T-helper 17 cell (primary cell): ENCODE measurements at places on chromosomes 16 and 17.

- no peak for DNase-seq
Measured at GRCh38 chr16:87108941-87109340, 208.3 kb downstream of the C16orf95 start.

GRCh38 chr16:19179546-19180490 is 11.8 kb downstream of the SYT17 start:
- no peak for DNase-seq

GRCh38 chr16:81544261-81544660 is 99.7 kb downstream of the CMIP start:
- no peak for DNase-seq

- no peak for DNase-seq
Measured at GRCh38 chr16:85067426-85067825, 39.8 kb downstream of the KIAA0513 start.

DNA sequence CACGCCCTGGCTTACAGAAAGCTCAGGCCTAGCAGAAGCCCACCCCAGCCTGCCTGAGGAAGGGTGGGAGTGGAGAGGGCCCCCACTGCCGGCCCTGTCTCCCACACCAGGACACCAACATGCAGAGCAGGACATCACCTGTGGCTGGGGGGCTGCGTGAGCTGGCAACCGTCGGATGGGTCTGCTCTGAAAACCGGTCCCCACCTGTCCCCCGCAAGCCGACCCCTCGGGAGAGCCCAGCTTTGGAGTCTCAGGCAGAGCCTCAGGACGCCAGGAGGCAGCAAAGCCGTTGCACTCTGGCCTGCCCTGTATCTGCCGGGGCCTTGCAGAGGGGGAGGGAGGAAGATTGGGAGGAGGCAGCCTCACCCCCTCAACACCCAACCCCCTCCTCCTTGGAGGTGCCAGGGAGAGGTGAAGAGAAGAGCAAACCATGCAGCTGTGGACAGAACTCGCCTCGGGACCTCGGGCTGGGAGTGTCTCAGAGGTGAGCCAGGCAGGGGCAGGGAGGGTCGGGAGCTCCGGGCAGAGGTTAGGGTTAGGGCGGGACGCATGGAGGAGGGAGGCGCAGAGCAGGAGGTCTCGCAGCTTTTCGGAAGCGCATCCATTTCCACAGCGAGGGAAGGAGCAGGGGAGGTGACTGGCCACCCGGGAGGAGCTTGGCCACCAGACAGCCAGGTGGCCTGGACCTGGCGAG is 30.4 kb upstream of the ZC3H18 start:
- DNase-seq: no peak

GRCh38 chr17:59331929-59332748 is 684 bp downstream of the YPEL2 start:
- peak; percentile 18 for DNase-seq

DNA sequence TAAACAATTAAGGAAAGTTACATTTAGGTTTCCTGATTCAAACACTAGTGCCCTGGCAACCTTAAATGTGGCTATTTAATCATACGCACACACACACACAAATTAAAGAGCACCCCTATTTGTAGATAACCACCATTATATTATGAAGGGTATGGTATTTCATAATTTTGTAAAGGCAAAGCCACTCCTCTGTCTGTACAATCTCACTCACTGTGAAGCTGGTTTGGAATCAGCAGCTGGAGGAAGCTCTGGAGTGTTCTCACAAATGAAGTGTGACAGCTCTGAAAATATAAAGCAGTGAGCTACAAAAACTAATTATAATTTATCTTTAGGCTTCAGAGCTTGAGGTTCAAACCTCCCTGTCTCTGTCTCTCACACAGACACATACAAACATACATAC is 57.9 kb upstream of the KCNJ16 start:
- DNase-seq: no peak

DNA sequence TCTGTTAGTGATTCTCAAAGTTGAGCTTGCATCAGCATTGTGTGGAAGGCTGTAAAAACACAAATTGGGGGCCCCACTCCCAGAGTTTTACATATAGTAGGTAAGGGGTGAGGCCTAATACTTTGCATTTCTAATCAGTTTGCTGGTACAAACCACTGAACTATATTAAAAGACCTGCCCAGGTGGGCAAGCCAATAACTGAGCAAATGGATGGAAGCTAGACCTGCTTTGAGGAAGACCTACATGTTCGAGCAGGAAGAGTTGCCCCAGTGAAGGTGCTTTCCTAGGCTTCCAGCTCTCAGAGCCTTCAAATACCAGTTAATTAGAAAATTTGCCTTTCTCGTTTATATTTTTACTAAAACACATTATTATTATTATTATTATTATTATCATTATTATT is 56.8 kb downstream of the OTOA start:
- DNase-seq: no peak

GRCh38 chr16:80122115-80122514 is 418.7 kb upstream of the DYNLRB2 start:
- no peak for DNase-seq

GRCh38 chr16:3716831-3717234 is 491 bp downstream of the TRAP1 start:
- DNase-seq: no peak

DNA sequence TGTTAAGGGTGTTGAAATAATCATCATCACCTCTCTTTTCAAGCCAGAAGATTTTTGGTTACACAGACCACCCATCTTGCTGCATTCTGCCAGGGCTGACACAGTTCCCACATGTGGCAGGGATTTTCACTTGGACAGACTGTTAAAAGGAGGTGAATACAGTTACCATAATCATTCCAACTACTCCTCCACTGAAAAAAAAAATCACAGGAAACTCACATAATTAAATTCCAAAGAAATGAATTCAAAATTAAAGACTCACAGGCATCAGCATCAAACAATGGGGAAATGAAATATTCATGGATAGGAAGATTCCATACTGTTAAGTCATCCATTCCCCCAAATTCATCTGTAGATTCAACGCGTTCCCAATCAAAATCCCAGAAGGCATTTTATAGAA is 209.4 kb downstream of the MRTFB start:
- no peak for DNase-seq

- no peak for DNase-seq
Measured at GRCh38 chr17:740240-741017, 8.0 kb downstream of the TLCD3A start.

GRCh38 chr16:4407543-4408322 is 8.7 kb downstream of the CORO7 start:
- DNase-seq: no peak

DNA sequence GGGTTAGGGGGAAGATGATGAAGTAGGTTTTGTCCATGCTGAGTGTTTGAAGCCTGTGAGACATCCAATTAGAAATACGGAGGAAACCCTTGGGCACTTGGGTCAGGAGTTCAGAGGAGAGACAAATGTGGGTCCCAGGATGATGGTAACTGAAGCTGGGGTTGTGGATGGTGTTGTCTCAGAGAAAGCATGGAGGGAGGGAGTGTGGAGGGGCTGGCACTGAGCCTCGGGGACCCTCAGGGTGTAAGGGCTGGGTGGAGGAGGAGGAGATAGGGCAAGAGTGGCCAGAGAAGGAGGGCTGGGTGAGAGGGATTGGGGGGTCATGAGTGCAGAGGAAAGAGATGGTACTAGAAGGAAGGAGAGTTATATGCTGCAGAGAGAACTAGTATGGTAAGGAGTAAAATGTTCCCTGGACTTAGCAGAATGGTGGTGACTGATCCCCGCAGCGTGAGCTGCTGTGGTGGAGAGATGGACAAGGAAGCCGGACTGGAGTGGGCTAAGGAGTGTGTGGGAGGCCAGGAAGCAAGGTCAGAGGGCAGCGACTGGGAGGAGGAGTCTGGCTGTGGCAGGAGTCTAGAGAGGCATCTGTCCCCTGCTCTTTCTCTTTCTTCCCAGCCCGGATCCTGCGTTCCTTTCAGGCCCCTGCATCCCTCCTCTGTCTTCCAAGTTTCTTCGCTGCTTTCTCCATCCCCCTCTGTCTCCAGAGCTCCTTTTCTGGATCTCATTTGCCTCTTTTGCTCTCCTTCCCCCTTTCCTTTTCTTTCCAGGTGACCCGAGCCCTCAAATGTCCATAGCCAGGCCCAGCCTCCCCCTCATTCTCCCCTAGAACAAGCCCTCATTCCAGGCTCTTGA is 3.9 kb upstream of the COL1A1 start:
- no peak for DNase-seq

GRCh38 chr16:73713251-73713650 is 583.4 kb upstream of the PSMD7 start:
- no peak for DNase-seq

DNA sequence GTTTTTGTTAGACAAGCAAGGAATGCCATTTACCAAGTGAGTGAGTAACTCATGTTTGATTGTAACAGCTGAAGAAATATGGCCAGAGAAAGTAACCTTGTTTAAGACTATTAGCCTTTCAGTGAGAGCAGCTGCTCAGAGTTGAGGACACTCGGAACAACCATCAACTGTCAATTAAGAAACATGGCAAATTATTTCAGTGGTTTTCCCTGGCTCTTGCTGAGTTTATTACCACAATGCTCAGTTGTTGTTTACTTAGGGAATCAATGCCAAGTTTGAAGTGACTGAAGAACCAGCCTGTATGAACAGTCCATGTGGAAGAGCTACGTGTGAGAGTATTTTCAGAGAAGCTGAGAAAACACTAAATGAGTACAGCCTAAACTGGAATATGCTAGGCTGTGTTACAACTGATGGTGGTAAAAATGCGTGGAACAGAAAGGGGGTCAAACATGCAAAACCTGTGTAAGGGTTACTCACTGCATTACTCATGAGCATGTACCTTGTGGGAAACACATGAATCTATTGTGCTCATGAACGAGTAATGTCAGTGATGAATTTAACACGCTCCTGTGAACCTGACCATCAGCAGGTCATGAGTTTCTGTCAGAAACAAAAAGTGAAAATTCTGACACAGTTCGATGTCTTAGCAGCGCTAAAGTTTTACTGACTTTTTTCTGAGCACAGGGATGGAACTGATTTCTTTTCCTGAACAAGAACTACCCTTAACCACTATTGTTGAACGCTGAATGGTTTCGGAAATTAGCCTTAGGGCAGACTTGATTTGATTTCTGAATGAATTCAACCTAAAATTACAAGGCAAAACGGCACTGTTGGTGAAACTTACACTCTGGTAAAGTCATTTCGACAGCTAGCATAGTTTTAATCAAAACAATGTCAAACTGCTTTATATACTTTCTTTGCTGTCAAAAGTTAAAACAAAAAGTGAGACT is 33.5 kb downstream of the GNA13 start:
- DNase-seq: no peak

GRCh38 chr17:40963838-40964237 is 2.9 kb downstream of the KRT39 start:
- no peak for DNase-seq

DNA sequence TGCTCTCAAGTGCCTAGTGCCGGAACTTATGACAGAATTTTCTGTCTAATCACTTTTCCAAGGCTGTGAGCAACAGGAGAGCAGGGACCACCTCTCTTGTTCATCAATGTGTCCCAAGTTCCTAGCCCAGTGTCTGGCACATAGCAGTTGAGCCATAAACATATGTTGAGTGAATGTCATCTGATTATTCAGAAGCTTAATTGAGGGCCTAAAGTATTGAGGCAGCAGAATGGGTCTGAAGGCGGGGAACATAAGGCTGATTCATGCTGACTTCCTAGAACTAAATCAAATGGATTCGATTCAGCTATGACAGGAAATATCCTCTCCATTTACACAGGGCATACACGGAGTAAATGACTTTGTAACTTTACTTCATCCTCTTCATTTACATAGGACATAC is 438.0 kb upstream of the ZFHX3 start:
- no peak for DNase-seq

DNA sequence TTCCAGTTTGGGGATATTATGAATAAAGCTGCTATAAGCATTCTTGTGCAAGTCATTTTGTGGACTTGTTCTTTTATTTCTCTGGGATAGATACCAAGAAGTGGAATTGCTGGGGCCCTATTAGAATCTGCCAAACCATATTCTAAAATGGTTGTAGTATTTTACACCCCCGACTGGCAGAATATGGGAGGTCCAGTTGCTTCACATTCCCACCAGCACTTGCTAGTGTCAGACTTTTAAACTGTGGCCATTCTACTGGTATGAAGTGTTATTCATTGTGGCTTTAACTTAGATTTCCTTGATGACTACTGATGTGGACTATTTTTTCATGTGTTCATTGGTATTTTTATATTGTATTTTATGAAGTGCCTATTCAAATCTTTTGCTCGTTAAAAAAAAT is 18.1 kb upstream of the NUP93 start:
- no peak for DNase-seq

DNA sequence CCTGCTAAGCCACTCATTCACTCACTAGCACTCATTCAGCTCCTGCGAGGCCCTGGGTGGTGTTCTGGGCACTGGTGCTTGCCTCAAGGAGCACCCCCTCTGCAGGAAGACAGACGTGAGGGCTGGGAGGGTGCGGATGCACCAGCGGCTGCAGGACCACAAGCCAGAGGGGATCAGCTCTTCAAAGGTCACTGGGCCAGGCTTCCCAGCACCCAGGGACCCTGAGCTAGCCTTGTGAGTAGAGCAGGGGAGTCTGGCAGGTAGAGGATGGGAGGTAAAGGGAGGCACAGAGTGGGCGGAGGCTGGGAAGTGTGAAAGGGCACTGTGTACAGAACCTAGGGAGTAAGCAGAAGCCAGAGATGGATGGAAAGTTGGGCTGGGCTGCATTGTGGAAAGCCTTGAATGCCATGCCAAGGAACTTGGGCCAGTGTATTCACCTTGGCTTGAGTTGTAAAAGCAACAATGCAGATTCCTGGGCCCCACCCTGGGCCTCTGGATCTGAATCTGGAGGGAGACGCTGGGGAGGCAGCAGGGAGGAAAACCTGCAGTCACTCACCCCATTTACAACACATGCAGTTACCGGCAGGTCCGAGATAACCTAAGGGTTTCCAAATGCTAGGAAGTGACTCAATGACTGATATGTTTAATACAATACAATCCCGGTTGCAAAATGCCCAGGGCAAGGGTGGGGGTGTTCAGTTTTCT is 1.7 kb downstream of the IL4R start:
- peak; percentile 27 for DNase-seq

- no peak for DNase-seq
Measured at GRCh38 chr17:1606352-1606985, 22.2 kb downstream of the SLC43A2 start.

DNA sequence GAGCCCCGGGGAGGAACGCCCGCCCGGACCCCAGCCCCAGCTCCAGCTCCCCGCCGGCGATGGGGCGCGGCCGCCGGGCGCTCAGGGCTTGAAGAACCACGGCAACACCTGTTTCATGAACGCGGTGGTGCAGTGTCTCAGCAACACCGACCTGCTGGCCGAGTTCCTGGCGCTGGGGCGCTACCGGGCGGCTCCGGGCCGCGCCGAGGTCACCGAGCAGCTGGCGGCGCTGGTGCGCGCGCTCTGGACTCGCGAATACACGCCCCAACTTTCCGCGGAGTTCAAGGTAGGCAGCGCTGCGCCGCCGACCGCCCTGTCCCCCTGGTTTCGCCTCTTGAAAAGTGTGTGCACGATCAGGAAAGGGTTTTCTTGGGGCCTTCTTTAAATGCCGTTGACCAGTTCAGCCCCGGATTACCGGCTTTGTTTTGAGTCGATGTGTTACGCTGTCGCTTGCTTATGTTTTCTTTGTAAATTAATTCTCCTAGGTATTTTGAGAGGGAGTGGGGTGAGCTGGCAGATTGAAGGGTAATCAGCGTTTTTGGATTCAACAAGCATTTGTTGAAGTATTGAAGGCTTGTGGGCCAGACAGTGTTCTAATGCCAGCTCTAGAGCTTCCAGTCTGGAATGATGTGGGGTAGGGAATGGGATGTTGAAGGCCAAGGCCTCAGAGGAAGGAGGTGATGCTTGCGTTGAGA is 681 bp downstream of the USP43 start:
- DNase-seq: no peak
